Fibroblast of the aortic adventitia (primary cell): ENCODE measurements at places on chromosomes 1 and 21. TPM values are rescaled to one million over a fixed set of nuclear protein-coding genes. Genes with fewer than 3 reads are reported as not detected.

IFNGR2 gene
- total RNA-seq: 10.6 and 64.2 TPM in 2 replicates

GRCh38 chr21:42763581-42764442, 110.4 kb downstream of the PDE9A start:
- no peak for DNase-seq

DNA sequence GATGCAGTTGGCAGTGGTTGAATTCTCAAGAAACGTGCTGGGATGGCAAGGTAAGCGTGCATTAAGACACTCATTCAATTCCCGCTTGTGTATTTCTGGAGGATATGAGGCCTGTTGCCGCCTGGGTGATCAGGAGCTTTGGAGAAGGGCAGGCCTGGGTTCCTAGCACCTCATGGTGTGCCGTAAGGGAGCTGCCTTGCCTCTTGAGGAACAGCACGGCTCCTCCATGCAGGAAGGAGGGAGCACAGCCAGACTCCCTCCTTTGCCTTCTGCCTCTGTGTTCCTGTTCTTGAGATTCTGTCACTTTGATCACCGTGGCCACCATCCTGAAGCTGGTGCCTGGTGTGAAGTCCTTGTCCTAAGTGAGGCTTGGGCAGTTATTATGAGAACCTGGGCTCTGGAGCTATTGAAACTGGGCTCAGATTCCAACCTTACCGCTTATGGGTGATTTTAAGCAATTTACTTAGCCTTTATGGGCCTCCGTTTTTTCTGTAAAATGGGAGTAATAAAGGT, 18.3 kb downstream of the SLFNL1 start:
- no peak for DNase-seq

GRCh38 chr1:178232949-178233348, 139.0 kb downstream of the RASAL2 start:
- DNase-seq: peak; percentile 39

SPATA46 gene
- total RNA-seq: not detected in 2 replicates

- DNase-seq: peak; percentile 69
Measured at GRCh38 chr1:23384312-23385058, 14.8 kb upstream of the ZNF436 start.

GRCh38 chr1:183685112-183685713, 32.1 kb upstream of the APOBEC4 start:
- DNase-seq: peak; percentile 78

A3GALT2 gene
- total RNA-seq: not detected in 2 replicates

LCK gene
- not detected in 2 replicates for total RNA-seq

GRCh38 chr1:17375651-17376050, 3.7 kb downstream of the PADI6 start:
- no peak for DNase-seq
